ENCODE measurements at places on chromosomes 11 and 22.

DNA sequence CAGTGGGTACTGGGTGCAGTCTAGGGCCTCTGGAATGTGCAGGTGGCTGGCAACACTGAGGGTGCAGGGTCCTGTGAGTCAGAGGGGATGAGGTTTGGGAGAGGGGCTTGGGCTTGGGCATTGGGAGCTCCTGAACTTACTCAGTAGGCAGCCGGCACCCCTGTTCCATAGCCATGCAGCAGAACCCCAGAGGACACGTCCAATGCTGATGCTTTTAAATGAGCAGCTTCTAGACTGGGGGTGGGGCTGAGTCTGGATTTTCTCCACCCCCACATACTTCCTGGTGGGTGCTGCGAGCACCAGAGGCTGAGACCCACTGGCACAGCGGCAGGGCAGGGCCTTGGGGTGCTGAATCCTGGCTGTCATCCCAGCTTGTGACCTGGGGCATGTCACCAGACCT lies 71.4 kb downstream of the ARHGAP8 start:
- no peak for DNase-seq

GRCh38 chr22:17481424-17481823 lies 81.9 kb upstream of the SLC25A18 start:
- DNase-seq, result no peak

GRCh38 chr11:20021212-20021611 lies 139.1 kb downstream of the DBX1 start:
- no peak for DNase-seq

DNA sequence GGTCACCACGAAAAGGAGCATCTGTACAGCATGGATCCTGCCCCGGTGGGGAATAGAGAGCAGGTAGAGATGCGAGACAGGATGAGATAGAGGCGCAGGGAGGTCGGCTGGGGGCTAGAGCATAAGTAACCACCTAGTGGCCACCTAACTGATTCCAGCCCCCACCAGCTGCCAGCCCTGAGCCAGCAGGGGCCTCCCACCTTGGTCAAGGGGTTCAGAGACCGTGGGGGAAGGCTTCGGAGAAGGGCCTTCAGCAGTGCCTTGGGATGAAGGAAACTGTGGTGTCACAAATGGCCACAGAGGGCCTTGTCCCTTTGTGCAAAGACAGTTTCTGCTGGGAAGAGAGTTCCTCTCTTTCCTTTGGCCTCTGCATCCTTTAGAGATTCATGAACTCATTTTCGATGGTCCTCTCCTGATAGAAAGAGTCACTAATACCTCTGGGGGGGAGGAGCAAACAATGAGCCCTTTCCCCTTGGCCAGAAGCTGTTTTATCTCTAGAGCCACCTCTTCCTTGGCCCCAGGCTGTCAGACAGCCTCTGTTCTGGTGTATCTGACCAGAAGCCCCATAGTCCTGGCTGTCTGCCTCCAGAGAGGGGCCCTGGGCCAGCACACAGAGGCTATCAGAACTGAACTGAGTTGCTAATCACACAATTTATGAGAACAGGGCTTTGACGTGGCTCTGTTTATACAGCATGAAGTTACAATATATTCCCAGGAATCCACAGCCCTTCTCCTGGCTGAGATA lies 146.0 kb downstream of the PARVA start:
- no peak for DNase-seq

GRCh38 chr11:118689852-118690552 lies 10.6 kb upstream of the TREH start:
- peak; percentile 82 for DNase-seq
